Esophagus mucosa (tissue), 1 donor: ENCODE measurements at places on chromosomes 1 and 21. TPM values are rescaled to one million over a fixed set of nuclear protein-coding genes. Genes with fewer than 3 reads are reported as not detected.

Gene FH
- total RNA-seq = 54.8 TPM

- peak; percentile 61 for ATAC-seq
Measured at GRCh38 chr1:1678581-1679380, 13.8 kb downstream of the SLC35E2B start.

GRCh38 chr1:30601316-30602085 lies 121.9 kb downstream of the MATN1 start:
- ATAC-seq = no peak

- ATAC-seq = no peak
Measured at GRCh38 chr21:44601596-44602462, 1.4 kb downstream of the KRTAP10-7 start.

DNA sequence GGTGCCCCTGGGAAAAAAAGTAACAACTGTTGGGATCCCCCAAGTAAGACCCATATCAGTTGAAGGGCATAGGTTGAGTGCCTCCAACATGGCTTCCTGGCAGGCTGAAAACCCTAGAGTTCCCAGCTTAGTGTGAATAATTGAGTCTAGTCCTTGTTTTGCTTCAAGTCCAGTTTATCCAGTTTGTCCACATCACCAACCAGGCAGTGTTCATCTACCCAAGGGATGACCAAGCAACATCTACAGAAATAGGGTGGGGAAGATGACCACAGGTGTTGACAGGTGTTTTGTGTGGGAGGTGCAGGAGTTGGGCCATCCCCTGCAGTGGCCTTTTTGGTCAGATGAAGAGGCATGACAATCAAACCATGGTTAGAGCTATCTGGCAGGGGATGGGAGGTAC lies 54.3 kb upstream of the ERO1B start:
- peak; percentile 82 for ATAC-seq

DNA sequence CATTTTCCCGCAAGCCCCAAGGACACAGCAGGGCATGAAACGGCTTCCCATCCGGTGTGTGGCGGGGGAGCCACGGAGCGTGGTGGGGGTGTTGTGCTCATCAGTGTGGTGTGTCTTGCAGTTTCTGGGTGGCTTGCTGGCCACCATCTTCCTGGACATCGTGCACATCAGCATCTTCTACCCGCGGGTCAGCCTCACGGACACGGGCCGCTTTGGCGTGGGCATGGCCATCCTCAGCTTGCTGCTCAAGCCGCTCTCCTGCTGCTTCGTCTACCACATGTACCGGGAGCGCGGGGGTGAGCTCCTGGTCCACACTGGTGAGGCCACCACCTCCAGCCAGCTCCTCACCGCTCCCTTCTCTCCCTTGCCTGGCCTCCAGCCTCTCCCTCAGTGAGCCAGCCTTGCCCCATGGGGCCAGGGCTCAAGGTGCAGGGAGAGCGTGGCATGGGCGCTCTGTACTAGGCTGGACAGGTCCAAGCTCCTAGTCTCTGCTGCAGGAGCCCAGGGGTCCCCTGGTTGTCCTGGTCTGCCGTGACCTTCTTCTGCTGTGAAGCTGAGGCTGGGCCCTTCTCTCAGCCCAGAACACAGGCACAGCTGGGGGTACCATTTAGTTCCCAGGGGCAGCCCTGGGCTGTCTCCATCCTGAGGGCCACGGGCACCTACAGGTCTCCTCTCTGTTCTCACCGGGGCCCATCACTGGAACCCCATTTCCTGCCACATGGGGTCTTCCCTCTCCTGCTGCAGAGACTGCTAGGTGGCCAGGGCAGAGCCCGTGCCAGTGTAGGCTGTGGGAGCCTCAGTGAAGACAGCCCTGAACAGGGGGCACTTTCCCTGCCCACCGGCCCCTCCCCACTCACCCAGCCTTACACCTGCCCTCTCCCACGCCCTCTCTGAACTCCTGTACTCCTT lies 12.6 kb downstream of the AGTRAP start:
- no peak for ATAC-seq

GRCh38 chr1:94922761-94923331 lies 4.1 kb downstream of the CNN3 start:
- ATAC-seq = no peak

GRCh38 chr1:181126289-181126688 lies 37.8 kb downstream of the IER5 start:
- no peak for ATAC-seq

DNA sequence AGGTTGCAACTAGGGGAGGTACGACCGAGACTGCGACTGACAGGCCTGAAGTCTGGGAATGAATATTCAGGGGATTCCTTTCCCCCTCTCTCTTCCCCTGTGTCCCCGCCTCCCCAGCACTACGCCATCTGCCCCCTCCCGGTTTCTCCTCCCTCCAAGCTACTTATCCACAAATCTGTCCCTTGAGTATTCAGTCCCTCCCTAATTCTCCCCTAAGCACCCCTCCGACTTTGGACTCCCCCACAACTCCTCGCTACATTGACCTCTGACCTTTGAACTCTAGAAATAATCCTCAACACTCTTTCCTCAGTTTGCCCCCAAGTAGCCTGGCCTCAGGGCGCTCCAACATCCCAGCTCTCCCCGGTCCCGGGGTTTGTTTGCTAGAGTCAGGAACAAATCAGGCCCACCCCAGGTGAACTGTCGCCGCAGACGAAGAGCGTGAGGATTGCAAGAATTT lies 393 bp downstream of the LYSMD1 start:
- ATAC-seq = no peak

Gene CAMK1G
- not detected for total RNA-seq

DNA sequence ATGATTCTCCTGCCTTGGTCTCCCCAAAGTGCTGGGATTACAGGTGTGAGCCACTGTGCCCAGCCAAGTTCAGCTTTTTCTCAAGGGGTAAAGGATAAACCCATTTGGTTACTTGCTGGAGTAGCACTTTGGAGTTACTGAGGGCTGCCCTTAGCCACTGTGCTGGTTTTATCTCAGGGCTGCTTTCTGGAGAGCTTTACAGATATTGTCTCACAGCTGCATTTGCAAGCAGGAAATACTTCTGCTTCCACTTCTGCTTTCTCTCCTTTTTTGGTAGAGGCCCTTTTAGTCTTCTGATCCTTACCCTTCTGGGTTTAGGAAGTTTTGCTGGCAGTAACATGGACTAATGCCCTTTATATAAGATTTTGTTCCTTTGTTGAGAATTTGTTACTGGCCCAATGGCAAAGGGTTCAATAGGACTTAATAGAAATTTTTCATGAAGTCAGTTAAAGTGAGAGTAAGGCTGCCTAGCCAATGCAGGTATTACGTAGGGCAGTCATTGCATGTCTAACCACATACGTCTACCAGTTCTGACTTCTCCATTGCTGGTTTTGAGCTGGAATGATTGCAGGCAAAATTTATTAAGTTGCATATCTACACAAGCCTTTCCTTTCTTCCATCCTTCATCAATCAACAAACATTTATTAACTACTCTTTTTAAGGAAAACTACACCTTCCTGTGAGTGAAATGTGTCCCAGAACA lies 24.4 kb downstream of the CAP1 start:
- ATAC-seq = peak; percentile 48

- no peak for ATAC-seq
Measured at GRCh38 chr1:175220853-175221556, 28.4 kb upstream of the KIAA0040 start.

DNA sequence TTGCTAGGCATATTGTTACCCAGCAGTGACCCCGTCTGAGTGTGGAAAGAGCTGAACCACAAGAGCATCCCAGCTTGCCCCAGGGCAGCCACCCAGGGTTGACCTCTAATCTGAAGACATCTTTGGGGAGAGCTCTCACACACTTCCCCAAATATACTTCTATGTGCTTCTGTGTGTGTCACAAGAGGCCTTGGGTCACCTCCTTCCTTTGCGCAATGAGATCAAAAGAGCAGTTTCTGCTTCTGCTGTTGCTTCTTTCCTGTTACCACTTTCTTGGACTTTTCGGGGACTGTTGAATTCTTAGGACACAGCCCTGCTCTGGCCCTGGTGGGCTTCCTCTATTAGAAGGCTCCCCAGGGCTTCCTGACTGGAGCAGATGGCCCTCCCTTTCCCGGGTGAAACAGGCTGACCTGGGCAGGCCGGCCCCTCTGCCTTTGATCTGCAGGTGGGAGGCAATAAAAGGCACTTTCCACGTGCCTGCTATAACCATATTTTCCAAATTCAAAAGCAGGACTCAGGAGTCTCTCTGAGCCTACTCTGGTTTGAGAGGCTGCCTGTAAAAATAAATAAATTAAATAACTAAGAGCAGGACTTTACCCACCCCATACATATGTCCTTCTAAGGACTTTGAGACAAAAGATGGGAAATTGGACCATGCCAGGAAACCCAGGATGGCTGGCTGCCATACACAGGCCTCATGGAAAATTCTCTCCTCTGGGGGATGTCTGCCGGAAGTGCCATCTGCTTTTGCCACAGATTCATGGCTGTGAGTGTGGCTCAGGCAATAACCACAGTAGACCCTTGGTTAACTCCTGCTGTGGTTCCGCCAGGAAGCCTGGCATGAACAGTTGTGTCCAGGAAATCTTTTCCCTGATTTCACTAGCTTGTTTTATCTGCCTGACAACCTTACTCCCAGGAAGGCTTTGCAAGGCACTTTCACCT lies 28.3 kb upstream of the RCSD1 start:
- ATAC-seq = peak; percentile 61

- ATAC-seq = peak; percentile 21
Measured at GRCh38 chr1:156896490-156897033, 3.0 kb downstream of the PEAR1 start.

Gene GBP6
- total RNA-seq = 430 TPM

GRCh38 chr1:2259668-2260402 lies 31.7 kb downstream of the SKI start:
- ATAC-seq = no peak

DNA sequence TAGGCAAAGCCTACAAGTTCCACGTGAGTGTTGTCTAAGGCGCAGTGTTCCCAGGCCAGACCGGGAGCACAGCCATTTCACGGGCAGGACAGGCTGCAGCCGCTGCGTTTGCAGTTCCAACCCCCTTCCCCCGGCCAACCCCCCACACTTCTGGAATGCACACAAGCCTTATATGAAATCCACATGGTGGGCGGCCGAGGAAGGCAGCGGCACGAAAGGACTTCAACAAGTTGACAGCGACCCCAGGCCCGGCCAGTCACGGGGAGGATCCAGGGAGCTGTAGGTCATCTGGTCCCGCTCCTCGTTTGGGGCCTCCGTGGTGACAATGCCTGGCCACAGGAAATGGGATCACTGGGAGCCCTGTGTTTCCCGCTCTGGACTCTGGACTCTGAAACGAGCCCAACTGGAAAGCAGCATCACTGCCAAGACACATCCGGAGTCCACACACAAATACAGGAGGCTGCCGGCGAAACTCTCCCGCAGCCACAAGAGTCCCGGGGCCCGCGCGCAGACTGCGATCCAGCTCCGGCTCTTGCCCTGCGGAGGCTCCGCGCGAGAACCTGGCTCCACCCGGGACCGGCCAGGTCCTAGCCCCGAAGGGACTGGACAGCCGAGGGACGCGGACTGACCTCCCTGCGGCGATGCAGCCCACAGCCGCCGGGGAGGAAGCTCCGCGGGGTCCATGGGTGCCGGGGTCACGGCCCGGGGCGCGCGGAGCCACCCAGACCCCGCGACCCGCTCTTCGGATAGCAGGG lies 794 bp downstream of the NID1 start:
- ATAC-seq = peak; percentile 47

DNA sequence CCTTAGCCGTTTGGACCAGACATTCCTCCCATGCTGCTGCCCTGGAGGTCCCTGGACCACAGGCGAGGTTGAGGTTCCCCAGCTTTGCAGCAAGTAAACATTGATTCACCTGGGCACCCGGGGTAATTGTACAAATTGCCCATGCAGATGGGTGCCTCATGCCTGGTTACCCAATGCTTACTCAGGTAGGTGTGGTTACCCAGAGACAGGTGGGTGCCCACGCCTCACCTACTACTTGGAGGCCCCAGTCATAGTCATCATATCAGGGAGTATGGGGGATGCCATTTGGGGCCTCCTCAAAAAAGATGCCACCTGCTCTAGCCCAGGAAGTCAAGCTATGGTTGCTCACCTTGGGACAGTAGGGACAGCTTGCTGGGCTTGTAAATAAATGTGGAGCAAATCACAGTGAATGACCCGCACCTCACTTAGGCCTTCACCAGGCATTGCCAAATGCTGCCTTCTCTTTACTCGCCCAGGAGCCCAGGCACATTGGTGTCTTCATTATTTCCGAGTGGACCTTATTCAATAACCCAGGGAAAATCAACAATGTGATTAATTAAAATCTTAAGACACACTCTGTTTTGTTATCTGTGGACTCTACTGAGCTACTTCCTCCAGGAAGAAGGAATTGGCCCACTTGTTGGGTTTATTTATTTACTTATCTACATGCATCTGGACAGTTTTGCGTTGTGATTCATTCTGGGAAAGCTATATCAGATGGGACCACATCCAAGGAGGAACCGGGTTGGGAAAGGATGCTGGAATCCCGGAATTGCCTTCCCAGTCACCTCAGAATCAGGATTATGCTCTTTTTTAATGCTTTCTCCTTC lies 35.6 kb upstream of the GRHL3 start:
- peak; percentile 54 for ATAC-seq

Gene TRIM17
- 1.3 TPM for total RNA-seq

Gene NID1
- 5.3 TPM for total RNA-seq

GRCh38 chr1:228177721-228178710 lies 12.4 kb downstream of the IBA57 start:
- no peak for ATAC-seq

Gene TMEM82
- not detected for total RNA-seq

- ATAC-seq = peak; percentile 4
Measured at GRCh38 chr1:28887835-28888682, 26.3 kb upstream of the EPB41 start.

Gene THEM5
- 0.32 TPM for total RNA-seq

Gene DNAH14
- total RNA-seq = 5.9 TPM

- ATAC-seq = no peak
Measured at GRCh38 chr1:207006914-207007313, 25.6 kb downstream of the C1orf116 start.

GRCh38 chr21:14870853-14871149 lies 194.0 kb downstream of the NRIP1 start:
- no peak for ATAC-seq

DNA sequence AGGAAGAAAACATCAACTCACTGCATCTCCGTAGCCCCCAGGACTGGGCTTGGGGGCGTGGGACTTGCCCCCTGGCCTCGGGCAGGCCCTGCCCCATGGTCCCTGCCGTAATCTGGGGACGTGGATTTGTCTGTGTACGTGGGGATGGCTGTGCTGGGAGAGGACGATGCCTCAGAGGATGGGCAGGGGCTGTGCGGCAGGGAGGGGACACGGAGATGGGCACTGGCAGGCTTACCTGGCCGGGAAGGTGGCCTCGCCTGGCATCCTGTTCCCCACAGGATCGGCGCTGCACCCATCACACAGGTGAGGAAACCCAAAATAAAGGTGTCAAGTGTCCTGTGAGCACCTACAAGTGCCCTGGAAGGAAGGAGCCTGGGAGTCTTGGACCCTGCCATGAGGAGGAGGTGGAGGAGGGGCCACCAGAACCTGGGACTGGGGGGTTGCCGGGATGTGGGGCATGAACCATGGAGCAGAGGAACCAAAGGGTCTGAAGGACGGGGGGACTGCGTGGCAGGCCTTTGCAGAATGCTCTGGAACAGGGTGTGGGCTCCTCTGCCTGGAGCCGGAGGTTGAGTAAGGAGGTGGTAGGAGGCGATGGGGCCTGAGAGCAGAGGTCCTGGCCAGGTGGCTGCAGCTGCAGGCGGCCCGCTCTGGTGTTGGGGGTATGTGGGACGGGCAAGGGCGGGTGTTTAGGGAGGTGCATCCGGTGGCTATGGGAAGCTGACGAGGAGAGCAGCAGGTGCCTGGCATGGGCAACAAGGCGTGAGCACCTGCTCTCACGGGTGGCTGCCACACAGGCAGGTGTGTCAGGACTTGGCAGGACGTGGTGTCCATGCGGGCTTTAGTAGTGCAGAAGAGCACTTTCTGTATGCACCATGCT lies 27.8 kb upstream of the LRRC3 start:
- ATAC-seq = peak; percentile 21

GRCh38 chr1:229230140-229230892 lies 40.6 kb upstream of the RAB4A start:
- peak; percentile 36 for ATAC-seq

GRCh38 chr1:180188091-180188506 lies 33.4 kb downstream of the QSOX1 start:
- ATAC-seq = peak; percentile 63
